Cardiac fibroblast (primary cell): ENCODE measurements at places on chromosomes 5 and 9.

DNA sequence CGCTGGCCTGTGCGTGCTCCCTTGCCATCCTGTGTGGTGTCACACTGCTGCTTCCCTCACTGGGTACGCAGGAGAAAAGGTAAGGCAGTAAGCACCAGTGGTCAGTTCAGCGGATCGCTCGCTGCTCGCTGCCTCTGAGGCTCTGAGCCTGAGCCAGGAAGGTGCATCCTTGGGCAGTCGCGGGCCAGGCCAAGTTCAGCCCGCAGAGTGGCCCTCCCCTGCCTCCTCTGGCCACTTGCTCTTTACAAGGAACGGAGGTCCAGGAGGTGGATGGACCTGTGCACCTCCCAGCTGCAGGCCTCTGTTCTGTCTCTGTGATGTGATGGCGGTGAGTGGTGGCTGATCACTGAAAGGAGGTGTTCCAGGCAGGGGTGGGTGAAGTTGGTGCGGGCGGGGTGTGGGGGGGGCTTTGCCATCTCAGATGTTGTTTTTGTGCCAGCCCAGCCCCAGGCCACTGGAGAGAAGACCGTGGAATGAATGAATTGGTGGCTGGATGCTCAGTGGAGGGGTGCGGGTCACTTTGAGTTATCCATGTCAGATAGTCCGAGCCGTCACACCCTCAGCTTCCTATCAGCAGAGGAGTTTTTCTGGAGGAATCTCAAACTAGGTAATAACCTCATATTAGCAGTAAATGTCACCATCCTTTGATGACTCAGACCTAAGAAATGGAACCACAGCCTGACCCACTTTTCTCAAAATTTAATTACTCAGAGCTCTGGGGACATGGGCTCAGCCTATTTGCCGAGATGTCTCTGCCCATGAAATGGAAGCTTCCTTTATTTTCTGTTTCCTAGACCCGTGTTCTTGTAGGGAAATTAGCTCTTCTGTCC is 7.3 kb downstream of the COL5A1 start:
- DNase-seq: peak; percentile 90

DNA sequence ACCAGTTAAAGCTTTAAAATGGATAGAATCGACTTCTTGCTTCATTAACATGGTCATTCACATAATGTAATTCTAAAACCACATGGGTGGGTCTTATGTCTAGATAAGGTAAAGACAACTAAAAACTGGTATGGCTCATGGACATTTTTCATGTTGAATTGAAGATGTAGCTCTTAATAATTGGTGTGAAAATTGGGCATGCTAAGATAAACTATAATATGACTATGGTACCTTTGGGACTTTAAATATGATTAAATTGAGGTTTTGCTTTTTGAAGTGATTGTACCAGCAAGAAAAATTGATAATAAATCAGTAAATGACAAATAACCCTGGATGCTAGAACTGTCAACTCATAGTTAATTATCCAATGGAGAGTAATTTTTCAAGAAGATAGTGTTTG is 710.7 kb upstream of the PTPRD start:
- DNase-seq: no peak

GRCh38 chr5:155512329-155512728 is 498.8 kb downstream of the KIF4B start:
- no peak for DNase-seq

DNA sequence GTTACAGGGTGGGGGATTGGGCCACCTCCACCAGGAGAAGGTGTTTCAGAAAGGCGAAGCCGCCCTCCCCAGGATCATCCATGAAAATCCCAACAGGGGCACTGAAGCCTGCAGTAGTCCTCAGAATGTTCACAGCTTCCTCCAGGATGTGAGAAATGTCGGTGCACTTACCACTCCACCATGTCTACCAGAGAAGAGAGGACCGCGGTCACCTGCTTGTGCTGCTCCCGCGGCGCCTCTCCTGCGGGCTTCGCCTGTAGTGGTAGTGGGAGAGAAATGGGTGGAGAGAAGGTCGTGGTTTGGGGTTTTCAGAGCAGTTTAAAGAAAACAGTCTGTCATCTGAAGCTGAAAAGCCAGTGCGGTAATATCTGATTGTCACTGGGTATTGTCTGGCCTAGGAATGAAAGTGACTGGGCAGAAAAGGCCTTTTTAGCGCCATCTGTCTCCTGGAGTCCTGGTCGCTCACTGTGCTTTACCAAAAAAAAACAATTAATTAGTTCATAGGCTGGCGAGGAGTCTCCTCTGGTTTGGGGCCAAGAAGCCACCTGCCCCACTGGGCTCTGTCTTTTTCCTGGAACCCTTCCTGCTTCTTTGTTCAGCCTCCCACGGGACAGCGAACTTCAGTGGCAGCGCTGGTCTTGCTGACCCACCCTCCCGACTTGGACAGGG is 23.0 kb upstream of the PPP1R26 start:
- no peak for DNase-seq

DNA sequence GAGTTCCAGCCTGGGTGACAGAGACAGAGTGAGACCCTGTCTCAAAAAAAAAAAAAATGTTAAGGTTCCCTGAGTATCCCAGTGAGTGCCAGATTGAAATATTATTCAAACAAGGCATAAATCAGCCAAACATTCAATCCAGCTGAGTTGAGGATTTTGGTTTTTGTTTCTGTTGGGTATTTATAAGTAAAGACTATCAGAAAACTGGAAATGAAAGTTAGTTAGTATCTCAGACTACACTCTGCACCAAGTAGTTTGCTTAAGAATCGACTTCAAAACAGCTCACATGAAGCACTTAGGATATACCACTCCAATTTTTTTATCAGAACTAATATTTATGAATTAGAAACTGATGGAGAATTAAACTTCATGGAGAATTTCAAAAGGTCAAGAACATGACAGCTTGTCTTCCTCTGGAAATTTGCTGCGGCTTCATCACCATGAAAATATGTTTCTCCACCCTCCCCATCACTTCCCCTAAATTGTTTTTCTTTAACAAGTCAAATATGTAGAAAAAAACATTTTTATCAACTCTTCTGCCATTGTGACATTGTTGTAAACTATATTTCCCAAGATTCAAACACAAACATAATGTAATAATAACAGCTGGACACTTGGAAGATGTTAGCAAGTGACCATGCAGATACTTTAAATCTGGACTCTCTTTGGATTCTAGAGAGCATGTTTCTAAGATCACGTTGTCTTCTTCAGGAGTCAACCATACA is 110.0 kb upstream of the PTGER4 start:
- peak; percentile 87 for DNase-seq

GRCh38 chr5:143427122-143427735 is 23.7 kb upstream of the NR3C1 start:
- no peak for DNase-seq

DNA sequence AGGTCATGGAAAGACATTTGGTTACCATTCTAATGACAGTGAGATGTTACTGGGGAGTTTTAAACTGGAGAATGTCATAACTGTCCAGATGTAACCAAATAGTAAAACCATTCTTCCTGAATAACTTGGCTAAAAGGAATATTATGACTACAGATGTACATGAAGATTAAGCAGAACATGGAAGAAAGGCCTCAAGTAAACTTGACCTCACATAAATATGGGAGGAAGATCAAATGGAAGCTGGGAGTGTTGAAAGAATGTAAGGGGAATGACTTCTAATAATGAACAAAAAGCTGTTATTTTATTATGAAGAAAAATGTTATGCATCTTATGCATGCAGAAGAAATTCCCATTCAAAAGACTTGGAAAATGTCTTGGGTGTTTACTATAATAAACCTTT is 107.7 kb upstream of the CDKN2B start:
- DNase-seq: no peak

GRCh38 chr5:6659941-6660684 is 26.9 kb downstream of the SRD5A1 start:
- no peak for DNase-seq
